ENCODE measurements at places on chromosomes 12 and 14.

- H3K36me3 ChIP-seq = no peaks in the 10 kb centered on the region
- no peaks in the 10 kb centered on the region for H3K27me3 ChIP-seq
- DNase-seq = no peak
Observed at GRCh38 chr12:84802161-84802560, 110.4 kb downstream of the SLC6A15 start.

DNA sequence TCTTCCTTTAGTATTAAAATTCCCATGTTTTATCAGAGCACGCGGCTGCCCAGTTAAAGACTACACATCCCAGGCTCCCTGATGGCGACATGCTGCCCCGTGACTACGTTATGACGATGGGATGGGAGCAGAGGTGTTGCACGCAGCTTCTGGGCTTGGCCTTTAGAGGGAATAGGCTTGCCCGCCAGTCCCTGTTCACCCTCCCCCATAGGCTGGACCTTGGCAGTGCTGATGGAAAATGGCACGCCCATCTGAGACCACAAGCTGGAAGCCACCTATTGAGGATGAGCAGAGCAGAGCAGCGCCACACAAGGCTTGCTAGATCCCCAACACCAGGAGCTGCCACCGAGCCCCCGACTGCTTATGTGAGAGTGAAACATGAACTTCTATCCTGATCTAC lies 24.7 kb downstream of the TTC7B start:
- H3K36me3 ChIP-seq = no peaks in the 10 kb centered on the region
- H3K27ac ChIP-seq = no peak overlapping the region
- DNase-seq = no peak
- H3K27me3 ChIP-seq = no peaks in the 10 kb centered on the region
- H3K4me1 ChIP-seq = no peaks in the 10 kb centered on the region
- no peak overlapping the region for H3K4me3 ChIP-seq

GRCh38 chr12:48997719-48998496 lies 1.3 kb downstream of the DDN start:
- H3K27ac ChIP-seq = no peak overlapping the region
- no peak for DNase-seq
- H3K36me3 ChIP-seq = no peaks in the 10 kb centered on the region
- H3K4me3 ChIP-seq = peak overlapping the region; percentile 45
- H3K4me1 ChIP-seq = peaks cover 52% of the 10 kb centered on the region

GRCh38 chr14:22537436-22538310 lies 51.4 kb downstream of the DAD1 start:
- DNase-seq = no peak
- peak overlapping the region; percentile 89 for H3K27ac ChIP-seq
- no peaks in the 10 kb centered on the region for H3K36me3 ChIP-seq
- H3K4me3 ChIP-seq = no peak overlapping the region

GRCh38 chr14:69705706-69706105 lies 61.2 kb upstream of the SRSF5 start:
- H3K27me3 ChIP-seq = no peaks in the 10 kb centered on the region
- H3K4me3 ChIP-seq = no peak overlapping the region
- H3K4me1 ChIP-seq = peaks cover 25% of the 10 kb centered on the region
- H3K36me3 ChIP-seq = no peaks in the 10 kb centered on the region
- no peak overlapping the region for H3K27ac ChIP-seq
- DNase-seq = no peak

DNA sequence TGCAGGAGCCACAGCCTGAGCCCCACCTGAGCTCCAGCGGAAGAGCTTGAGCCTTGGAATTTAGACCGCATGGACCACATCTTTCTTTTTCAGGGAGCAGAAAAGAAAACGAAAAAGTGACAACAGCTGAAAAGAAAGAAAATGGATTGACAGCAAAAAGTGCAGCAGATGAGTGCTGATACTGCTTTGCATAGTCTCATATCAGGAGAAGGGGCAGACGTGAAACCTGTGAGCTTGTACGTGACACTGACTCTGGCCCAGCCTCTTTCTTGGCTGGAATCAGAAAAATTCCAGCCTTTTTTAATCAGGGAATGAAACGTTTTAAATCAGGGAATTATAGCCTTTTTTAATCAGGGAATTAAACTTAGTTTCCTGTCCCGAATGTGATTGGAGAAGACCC lies 1296.5 kb downstream of the TMEM121 start:
- H3K27ac ChIP-seq = no peak overlapping the region
- H3K36me3 ChIP-seq = no peaks in the 10 kb centered on the region

DNA sequence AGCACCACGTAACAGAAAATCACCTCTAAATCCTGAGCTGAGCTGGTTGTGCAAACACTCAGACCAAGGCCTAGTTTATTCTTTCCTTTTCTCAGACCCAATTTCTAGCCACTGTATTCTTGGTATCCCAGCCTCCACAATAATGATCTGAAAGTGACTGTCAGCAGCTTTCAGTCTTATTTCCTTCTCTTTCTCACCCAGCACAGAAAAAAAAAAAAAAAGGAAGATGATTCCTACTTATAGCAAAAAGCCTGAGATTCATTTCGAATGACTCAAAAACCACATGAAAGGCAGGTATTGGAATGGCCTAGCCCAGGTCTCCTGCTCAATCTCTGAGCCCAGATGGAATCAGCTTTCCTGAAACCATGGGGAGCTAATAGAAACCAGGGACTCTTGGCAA lies 298.6 kb upstream of the PPFIA2 start:
- H3K4me1 ChIP-seq = no peaks in the 10 kb centered on the region
- H3K4me3 ChIP-seq = no peak overlapping the region
- no peak for DNase-seq
- no peaks in the 10 kb centered on the region for H3K36me3 ChIP-seq
- no peaks in the 10 kb centered on the region for H3K27me3 ChIP-seq

DNA sequence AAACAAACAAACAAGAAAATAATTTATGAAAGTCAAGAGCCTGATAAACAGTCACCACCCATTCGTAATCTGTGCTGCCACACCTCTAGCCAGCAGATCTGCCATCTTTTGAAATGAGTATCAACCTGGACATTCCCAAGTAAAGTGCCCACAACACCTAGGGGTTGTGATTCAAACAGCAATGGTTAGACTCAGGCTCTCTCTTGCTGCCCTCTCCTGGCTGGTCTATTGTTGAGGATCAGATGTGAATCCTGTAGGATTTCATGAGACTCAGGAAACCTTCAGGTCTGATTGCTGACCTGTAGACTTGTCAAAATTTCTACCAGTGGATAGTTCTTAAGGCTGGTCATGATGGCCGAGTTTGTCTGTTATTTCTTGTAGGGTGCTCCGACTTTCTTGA lies 26.8 kb downstream of the DGLUCY start:
- no peaks in the 10 kb centered on the region for H3K27me3 ChIP-seq
- peaks cover 9% of the 10 kb centered on the region for H3K4me1 ChIP-seq
- H3K27ac ChIP-seq = no peak overlapping the region
- H3K36me3 ChIP-seq = no peaks in the 10 kb centered on the region
- DNase-seq = no peak
- H3K4me3 ChIP-seq = no peak overlapping the region

DNA sequence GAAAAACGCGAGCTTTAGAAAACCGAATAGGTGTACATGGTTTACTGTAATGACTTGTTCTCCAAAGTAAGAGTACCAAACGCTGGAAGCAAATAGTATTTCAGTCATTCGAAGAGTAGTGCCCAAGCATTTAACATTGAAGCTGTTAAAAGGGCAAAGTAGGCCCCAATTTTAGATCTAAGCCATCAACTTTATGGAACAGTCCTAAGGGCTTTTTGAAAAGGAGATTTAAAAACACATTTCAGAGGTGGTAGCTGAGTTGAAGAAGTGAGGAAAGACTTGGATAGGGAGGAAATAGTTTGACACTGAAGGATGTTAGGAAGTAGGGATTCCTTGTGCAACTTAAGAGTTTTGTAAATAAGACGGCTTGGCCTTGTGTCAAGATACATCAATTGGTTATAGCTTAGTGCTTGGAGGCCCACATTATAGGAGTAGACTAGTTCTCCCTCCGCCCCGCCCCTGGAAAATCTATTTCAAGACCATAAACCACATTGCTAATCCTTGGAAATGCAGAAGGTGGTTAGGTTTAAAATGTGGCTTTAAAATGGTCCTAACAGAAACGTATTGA lies 783 bp upstream of the TUBA1B start:
- DNase-seq = no peak
- H3K4me3 ChIP-seq = peak overlapping the region; percentile 83
- peaks cover 36% of the 10 kb centered on the region for H3K4me1 ChIP-seq

DNA sequence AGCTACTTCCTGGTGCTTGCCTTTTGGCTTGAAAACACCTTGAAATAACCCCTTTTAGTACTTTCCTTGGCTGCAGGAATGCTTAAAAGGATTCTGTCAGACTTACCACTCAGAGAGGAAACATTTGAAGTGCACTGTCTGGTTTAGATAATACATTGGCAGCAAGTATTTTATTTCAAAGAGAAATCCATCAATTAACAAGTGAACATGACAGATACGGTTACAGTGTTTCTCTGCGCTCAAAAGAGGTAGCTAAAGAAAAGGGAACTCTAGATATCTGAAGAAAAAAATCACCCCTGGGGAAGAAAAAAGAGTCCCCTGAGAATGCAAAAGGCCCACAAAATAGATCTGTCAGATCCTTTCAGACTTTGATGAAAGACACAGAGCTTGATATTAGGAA lies 421.9 kb downstream of the LRFN5 start:
- no peaks in the 10 kb centered on the region for H3K36me3 ChIP-seq
- H3K4me3 ChIP-seq = no peak overlapping the region
- H3K27me3 ChIP-seq = no peaks in the 10 kb centered on the region
- no peak overlapping the region for H3K27ac ChIP-seq
- H3K4me1 ChIP-seq = no peaks in the 10 kb centered on the region
- DNase-seq = no peak

- no peak for DNase-seq
- H3K36me3 ChIP-seq = no peaks in the 10 kb centered on the region
- no peaks in the 10 kb centered on the region for H3K27me3 ChIP-seq
- H3K4me3 ChIP-seq = no peak overlapping the region
- no peak overlapping the region for H3K27ac ChIP-seq
Observed at GRCh38 chr14:33370426-33370825, 431.7 kb downstream of the NPAS3 start.

DNA sequence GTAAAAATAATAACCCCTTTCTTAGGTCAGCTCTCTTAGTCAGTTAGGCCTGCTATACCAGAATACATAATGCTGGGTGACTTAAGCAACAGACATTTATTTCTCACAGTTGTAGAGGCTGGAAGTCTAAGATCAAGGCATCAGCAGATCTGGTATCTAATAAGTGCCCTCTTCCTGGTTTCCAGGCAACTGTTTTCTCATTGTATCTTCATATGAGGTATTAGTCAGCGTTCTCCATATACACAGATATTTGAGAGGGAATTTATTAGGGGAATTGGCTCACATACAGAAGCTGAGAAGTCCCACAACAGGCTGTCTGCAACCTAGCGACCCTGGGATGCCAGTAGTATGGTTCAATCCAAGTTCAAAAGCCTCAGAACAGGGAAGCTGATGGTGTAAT lies 896.0 kb downstream of the GALC start:
- DNase-seq = no peak
- H3K4me3 ChIP-seq = no peak overlapping the region
- H3K27me3 ChIP-seq = no peaks in the 10 kb centered on the region

DNA sequence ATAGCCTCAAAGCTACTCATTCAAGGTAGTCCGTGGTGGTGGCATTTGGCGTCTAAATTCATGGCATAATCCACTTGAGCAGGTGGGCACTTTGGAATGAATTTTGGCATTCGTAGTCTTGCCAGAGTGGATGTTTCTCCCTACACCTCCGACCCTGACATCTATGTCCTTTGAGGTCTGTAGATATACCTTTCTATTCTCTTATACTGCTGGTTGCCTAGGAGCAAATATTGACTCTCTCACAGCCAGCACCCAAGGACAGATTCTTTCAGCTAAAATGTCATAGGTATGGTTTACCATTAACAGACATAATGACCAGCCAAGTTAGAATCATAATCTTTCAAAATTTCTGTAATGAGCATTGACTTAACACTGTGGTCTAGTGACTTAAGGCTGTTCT lies 47.4 kb upstream of the FLRT2 start:
- H3K27me3 ChIP-seq = no peaks in the 10 kb centered on the region
- H3K36me3 ChIP-seq = no peaks in the 10 kb centered on the region
- no peak overlapping the region for H3K27ac ChIP-seq
- no peaks in the 10 kb centered on the region for H3K4me1 ChIP-seq
- no peak overlapping the region for H3K4me3 ChIP-seq
- no peak for DNase-seq

DNA sequence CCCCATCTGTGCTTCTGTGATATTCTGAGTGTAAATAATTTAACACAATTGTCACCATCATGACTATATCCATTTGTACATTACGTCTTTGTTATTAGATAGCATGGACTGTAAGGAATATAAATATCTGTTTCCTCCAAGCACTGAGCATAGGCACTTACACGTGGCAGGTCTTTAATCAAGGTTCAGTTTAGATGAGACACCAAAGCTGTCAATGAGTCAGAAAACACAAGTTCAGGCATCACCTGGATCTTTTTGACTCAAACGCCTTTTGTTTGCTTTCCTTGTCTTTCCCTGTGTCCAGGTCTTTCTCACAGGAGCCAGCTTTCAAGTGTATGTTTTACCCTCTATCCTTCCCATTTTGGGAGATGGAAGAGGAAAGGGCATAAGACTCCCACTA lies 163.2 kb upstream of the CCDC198 start:
- H3K27ac ChIP-seq = no peak overlapping the region
- H3K4me1 ChIP-seq = no peaks in the 10 kb centered on the region
- no peak for DNase-seq
- H3K27me3 ChIP-seq = no peaks in the 10 kb centered on the region

DNA sequence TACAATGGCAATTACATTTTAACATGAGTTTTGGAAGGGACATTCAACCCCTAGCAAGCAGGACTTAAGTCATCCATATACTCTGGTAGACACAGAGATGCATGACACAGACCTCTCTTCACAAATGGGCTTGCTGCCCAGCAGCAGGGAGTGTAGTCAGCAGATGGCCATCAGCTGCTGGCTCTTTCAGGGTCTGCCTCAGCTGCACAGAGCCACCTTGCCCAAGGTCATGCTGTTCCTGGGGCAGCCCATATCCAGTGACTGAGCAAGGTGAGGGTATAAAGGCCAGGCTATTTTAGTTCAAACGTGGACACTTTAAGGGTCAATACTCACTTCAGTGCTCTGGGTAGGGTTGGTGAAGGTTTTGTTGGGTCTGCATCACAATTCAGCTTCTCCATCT lies 58.3 kb upstream of the JDP2 start:
- no peaks in the 10 kb centered on the region for H3K36me3 ChIP-seq
- H3K4me1 ChIP-seq = no peaks in the 10 kb centered on the region
- H3K4me3 ChIP-seq = no peak overlapping the region
- no peaks in the 10 kb centered on the region for H3K27me3 ChIP-seq
- no peak overlapping the region for H3K27ac ChIP-seq

DNA sequence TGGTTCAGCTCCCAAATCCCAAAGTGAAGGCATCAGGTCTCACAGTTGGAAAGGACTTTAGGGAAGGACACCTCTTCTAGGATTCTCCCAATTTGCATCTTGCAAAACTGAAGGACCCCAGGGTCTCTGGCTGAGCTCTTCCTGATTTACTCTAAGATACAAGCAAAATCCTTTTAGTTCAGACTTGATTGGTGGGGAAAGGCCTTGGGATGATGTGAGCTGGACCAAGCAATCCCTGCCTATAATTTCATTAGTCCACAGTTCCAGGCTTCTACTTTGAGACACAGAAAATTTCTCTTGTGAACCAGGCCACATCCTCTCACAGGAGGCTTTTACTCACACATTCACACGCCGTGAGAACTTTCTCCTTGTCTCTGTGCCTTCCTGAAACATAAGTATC lies 23.6 kb upstream of the VWF start:
- no peaks in the 10 kb centered on the region for H3K4me1 ChIP-seq
- H3K36me3 ChIP-seq = no peaks in the 10 kb centered on the region
- no peaks in the 10 kb centered on the region for H3K27me3 ChIP-seq
- no peak for DNase-seq
- H3K27ac ChIP-seq = no peak overlapping the region
- H3K4me3 ChIP-seq = no peak overlapping the region

GRCh38 chr14:103819503-103820307 lies 27.7 kb downstream of the PPP1R13B start:
- no peak for DNase-seq
- no peaks in the 10 kb centered on the region for H3K36me3 ChIP-seq
- no peaks in the 10 kb centered on the region for H3K27me3 ChIP-seq
- peaks cover 14% of the 10 kb centered on the region for H3K4me1 ChIP-seq

Data from vagina (tissue), 2 donors.